GM12878 (cell line): ENCODE measurements at places on chromosomes 2 and 18. TPM values are rescaled to one million over a fixed set of nuclear protein-coding genes. Genes with fewer than 3 reads are reported as not detected.

The SRD5A2 gene
- total RNA-seq, result not detected in 2 replicates

The TRIM43 gene
- total RNA-seq, result not detected in 2 replicates

The KIAA2012 gene
- not detected in 2 replicates for total RNA-seq

The TRABD2A gene
- total RNA-seq, result 5.0 and 5.7 TPM in 2 replicates

The LYPD1 gene
- total RNA-seq, result not detected in 2 replicates
